ENCODE measurements at places on chromosomes 6 and 20.

DNA sequence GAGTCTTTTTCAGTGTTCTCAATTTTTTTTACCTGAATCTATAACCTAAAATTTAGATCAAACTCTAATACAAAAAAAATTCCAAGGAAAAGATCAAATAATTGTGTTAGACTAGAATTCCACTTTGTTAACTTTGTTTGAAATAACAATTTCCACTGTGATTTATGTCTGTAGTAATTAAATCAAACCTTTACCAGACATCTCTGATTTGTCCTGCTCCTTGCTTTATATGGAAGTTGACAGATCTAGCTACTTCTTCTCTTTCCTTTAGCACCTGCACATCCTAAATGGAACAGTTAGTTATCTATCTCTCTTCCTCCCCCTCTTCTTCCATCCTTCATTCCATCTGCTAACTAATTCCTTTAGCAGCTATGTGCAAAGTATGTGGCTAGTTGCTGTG, 99.5 kb upstream of the TMEM30A start:
- DNase-seq: no peak

DNA sequence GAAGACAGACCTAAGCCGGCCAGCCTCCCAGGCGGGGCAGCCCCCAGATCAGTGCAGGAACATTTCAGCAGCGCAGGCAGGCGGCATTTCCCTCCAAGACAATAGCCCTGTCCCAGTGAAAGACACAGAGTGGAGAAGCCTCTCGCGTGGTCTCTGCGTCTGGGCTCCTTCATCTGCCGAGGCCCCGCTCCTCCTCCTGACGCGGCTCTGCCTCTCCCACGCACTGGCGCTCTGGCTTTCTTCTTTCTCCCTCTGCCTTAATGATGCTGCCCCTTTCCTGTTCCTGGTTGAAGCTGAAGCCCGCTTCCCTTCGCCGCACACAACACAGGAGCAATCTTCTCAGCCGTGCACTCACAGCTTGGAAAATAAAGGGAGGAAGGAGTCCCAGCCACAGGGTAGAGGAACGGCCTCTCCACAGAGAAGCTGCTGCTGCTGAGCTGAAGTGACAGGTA, 347.5 kb downstream of the CDH4 start:
- DNase-seq: no peak

- no peak for DNase-seq
These were observed 36.2 kb upstream of the ANGPT4 start for GRCh38 chr20:952196-952795.

- DNase-seq: no peak
These were observed 564.0 kb downstream of the CD109 start for GRCh38 chr6:74259981-74260380.

DNA sequence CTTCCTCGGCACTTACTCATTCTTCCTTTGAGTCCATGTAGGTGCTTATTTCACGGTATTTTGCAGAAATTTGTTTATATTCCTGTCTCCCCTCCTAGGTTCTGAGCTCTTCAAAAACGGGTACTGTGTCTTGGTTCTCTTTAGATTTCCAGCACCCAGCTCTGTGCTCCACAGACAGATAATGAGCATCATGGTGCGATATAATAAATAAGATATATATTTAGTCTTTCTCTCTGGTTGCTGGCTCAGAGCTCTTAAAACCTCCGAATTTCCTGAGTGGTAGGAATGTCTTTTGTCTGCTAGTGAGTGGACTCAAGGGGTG, 108.1 kb upstream of the GPR6 start:
- no peak for DNase-seq

DNA sequence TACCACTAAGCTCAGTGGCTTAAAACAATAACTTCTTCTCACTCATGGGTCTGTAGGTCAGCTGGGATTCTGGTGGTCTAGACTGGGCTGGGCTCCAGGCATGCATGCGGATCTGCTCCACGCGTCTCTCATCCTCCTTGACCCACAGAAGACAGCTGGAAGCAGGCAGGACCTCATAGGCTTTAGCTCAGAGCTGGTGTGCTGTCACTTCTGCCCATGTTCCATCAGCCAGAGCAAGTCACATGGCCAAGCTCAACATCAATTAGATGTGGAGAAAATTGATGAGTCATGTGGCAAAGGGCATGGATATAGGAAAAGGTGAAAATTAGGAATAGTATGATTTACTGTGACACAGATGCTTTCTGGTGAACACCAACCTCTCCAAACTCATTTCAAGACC, 57.4 kb upstream of the PSMF1 start:
- peak; percentile 18 for DNase-seq

- peak; percentile 95 for DNase-seq
These were observed 23.9 kb upstream of the PRL start for GRCh38 chr6:22320750-22321149.

GRCh38 chr6:28816339-28816908, 107.4 kb downstream of the TRIM27 start:
- no peak for DNase-seq

DNA sequence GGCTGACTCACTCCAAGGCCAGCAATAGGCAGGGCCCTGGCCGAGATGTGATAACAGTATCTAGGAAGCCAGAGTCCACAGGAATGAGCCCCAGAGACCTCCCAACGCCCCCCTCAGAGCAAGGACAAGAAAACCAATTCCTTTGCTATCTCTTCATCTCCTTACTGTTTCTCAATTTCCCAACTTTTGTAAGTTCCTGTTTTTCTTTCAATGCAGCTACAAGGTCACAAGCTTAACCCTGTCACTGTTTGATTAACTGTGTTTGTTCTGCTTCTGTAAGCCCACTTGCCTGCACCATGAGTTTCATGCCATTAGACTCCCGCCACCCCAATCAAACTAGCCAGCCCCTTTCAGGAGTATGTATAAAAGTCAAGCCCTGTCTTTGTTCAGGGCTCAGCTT, 3.5 kb downstream of the FKBP1C start:
- DNase-seq: no peak

All from myocyte (in vitro differentiated cells).